Type B pancreatic cell (in vitro differentiated cells): ENCODE measurements at places on chromosomes 11 and 22.
A peak's percentile ranks its signal among the peaks of the same experiment; 100 is the strongest.

GRCh38 chr11:62713343-62713742 is 5.9 kb downstream of the GNG3 start:
- no peak for DNase-seq

DNA sequence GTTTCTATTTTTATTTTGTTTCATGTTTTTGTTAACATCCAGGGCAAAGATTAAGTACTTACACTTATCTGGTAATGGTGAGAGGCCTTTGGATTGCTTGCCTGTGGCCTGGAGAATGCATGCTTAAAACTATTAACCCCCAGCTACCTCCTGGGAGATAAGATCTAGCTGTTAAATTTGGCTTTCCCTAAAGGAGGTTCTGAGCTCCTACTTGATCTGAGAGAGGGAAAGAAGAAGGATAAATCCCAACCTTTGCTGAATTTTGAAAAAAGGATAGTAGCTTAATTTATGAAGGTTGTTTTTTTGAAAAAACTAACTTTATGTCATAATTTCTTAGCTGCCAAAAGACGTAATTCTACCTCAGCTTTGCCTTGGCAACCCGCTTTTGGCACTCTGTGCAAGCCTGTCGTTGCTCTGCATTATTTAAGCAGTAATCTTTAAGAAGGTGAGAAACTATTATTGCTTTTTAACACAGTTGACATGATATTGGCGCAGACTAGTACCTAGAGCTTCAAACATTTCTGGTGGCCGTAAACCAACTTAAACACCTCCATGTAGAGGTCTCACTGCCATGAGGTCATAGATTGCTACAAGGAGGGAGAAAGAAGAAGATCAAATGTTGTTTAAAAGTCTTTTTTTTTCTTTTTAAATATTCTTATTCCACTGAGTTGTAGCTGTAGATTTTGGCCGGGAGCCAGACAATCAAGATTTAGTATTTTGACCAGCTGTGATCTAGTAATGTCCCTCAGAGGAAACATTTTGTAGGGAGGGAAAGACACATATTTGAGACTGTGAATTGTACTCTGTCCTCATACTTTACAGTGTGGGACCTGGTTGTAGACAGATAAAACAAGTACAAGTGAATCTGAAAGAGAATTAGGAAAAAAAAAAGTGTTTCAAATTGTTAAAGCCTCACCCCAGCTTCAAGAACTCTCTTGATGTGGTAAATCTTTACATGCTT is 74.4 kb downstream of the WNT11 start:
- DNase-seq = no peak

DNA sequence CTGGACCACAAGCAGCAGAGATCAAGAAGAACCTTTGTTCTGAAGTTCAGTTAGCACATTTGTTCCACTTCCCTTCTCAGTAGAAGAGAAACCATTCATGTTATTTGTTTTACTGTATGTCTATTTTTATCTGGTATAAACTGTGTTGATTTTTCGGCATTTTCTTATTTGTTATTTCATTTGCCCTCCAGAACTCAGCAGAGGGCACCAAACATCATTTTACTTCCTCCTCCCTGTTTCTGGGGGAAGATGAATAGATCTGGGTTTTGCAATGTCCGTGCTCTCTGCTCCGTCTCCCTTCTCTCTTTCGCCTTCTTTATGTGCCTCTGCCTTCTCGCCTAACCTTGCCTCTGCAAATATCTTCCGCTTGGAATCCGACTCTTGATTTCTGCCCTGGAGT is 366.9 kb downstream of the NTM start:
- no peak for DNase-seq

DNA sequence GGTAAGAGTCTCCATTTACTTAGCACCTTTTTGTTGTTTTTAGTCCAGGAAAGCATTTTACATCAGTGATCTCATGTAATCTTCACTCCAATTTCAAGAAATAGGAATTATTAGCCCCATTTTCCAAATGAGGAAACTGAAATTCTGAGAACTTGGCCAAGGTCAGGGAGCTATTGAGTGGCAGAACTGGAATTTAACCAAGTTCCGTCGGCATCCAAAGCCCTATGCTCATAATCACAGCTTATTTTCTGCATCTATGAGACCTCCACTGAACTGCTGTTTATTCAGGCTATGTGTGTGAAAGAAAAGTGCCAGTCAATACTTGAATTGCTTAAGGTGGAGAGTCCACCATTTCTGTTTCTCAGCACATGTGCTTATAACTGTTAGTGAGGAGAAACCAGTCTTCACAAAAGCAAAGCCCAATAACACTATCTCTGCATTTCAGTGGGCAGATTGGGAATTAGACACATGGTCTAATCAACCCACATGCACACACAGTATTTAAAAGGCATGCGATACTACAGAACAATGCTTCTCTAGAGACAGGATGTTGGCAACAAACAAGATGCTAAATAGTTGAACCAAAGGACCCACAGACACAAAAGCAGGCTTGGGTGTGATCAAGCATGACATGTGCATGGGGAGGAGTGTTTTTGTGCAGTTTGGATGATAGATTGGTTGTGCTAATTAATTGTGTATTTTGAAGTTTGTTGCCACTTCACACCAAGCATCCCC is 780.6 kb downstream of the OPCML start:
- DNase-seq = no peak

DNA sequence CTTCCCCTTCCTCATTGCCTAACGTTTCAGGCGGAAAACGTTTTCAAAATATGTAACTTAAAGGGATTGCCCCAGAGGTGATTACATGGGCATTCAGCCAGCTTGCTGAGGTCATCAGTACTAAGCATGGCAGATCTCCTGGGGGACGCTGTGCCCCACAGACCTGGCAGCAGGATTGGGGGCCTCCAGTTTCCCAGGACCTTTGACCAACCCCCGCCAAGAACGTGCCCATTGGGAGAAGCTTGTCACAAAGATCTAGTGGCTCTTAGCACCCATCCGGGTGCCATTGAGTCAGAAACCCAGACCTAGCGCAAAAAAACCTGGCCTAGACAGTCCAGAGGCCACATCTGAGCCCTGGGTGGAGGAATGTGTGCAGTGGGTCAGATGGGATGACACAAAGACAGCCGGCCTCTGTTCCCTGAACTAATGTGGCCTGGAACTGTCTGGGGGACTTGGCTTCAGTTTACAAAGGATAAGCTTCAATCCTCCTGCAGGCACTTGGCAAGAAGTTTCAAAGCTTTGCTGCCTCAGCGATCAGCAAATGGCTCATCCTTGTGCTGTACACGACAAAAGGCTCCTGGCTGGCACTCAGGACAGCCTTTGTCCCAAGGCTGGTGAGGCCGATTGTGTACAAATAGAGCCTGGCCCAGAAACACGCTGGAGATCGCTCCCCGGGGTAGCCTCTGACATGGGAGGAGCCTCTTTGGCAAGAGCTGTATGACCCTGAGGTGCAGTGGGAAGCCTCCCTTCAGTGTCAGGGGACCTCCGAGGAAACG is 9.5 kb downstream of the C1QTNF6 start:
- DNase-seq = no peak

DNA sequence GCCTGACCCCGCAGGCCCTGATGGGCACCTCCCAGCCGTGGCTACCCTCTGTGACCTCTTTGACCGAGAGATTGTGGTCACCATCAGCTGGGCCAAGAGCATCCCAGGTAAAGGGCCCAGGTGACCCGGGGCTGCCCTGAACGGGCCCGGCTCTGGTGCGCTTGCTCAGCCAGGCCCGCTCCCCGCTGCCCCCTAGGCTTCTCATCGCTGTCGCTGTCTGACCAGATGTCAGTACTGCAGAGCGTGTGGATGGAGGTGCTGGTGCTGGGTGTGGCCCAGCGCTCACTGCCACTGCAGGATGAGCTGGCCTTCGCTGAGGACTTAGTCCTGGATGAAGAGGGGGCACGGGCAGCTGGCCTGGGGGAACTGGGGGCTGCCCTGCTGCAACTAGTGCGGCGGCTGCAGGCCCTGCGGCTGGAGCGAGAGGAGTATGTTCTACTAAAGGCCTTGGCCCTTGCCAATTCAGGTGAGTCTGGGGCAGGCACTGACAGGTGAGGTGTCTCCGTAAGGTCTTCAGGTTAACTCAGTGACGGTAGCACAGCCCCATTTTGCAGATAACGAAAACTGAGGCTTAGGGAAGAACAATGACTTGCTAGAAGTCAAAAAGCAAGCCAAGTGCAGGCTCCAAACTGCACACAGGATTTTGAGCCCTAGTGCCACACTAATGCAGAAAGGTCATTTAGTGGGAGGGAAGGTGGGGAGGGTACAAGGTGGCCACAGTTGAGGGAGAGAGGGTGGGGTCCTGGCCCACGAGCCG is 2.4 kb downstream of the TRMT112 start:
- DNase-seq = no peak

DNA sequence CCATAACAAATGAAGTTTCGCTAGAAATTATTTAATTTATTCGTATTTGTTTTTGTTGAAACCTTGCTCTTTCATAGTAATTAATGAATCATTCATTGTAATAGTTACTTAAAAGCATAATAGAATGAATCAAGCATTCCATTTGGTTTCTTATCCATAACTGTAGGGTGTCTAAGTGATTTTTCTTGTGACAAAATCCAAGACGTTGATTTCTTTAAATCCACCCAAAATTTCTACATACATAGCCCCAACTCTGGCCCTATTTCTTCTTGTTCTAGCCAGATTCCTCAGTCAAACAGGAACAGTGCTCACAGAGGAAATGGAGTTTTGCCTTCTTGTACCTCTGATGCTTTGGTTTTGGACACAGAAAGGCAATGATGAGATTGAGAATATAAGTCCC is 25.5 kb downstream of the UBASH3B start:
- DNase-seq = no peak

DNA sequence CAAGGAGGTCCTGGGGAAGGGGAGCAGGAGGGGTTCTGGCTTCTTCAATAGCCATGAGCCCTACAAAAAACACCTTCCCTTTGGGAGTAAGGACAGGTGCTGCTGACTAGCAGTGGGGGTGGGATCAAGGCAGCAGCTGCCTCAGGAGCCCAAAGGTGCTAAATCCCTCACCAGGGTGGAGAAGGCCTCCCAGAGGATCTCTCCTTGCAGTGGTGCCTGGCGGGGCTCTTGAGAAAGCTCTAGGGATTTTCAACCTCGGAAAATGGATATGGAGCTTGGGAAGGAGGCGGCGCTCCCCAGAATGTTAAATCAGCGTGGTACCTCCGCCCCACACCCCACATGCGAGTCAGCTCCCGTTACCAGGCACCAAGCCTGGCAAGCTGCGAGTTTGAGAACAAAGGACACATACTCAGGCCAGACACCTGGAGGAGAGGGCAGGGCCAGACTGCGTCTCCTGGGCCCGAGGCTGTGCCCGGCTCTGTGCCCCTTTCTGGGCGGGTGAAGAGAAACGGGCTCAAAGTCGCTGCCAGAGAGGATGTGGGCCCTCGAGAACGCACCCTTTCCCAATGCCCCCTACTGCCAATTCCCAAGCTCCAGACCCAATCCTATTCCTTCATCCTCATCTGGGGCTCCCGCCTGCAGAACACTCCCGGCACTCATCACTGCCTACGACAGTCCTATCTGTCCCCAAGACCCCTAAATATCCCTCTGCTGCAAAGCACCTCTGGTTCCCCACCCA is 139.0 kb downstream of the BRD1 start:
- peak; percentile 58 for DNase-seq

GRCh38 chr11:17599460-17599925 is 52.4 kb downstream of the OTOG start:
- DNase-seq = no peak

DNA sequence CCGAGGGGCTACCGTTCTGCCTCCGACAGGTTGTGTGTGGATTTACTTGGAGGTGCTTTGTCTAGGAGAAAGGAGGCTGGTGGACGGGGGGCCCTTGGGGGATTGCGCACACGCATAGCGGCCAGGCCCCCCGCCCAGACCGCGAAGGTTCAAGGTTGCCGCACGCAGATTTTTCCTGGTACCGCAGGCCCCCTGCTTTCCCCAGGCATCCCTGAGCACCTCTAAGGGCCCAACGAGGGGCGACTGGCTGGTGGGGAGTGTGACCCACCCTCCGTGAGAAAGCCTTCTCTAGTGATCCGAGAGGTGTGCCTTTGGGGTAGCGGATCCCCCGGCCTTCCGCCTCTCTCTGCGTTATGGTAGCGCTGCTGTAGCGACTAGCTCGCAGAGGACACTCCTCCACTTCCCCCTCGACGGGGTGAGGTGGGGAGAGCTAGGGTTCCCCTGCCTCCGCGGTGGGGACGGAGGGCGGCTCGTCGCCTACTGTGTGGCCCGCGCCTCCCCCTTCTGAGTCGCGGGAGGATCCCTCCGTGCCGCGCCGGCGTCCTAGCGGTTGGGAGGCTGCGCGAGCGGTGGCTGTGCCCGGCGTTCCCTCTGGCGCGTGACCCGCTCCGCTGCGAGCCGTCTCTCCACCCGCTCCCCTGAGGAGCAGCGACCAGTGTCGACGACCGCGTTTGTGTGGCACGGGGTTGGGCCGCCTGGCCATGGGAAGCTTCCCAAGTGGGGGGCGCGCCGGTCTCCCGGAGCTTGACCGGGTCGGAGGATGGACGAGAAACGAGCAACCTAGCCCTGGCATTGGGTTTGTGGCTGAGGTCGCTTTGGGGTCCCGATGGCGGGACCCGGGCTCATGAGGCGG is 3900.0 kb upstream of the OR11H1 start:
- DNase-seq = no peak

DNA sequence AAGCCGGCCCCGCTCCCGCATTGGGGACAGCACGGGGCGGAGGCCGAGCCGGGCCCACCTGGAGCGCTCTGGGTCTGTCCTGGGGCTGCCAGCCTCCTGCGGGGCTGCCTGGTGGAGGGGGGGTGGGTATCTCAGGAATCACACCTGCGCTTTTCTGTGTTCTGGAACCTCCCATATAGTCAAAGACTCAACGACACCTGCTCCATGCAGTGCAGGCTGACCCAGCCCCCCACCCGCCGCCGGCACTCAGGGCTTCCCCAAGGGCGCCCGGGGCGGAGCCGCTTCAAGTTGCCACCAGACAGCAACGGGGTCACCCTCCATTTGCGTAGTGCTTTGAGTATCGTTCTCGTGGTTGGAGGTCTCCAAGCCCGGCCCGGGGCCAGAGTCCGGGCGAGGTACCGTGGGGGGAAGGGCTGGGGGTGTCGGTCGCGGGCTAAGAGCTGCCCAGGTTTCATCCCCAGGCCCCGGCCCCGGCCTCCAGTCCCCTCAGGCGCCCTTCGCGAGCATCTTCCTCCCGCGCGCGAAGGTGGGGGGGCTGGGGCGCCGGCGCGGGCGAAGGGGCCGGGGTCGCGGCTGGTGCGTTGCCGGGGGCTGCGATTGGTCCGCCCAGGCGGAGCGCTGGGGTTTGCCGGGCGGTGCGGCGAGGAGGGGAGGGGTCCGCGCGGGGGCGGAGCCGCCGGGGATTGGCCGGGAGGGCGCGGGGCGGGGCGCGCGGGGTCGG is 6.6 kb downstream of the TSPAN4 start:
- DNase-seq = peak; percentile 85

DNA sequence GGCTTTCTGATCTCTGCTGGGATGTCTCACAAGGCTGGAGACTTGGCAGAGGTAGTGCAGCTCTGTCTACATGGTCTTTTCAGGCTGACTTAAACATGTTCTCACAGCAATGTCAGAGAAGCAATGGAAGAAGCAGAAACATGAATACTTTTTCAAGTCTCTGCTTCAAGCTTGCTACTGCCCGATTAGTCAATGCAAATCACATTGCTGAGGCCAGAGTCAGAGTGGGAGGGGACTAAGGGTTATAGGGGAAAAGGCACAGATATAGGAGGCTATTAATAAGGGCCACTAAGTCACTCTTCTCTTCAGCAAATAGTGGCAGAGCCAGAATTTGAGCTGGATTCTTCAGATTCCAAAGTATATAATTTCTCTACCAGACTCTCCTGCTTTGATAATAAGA is 390.5 kb downstream of the TMEM135 start:
- DNase-seq = no peak
